ENCODE measurements at places on chromosomes 5 and 9. TPM values are rescaled to one million over a fixed set of nuclear protein-coding genes. Genes with fewer than 3 reads are reported as not detected.

GRCh38 chr5:57025961-57026360, 74.0 kb upstream of the MIER3 start:
- no peak for DNase-seq

- no peak for DNase-seq
These were observed 5.3 kb downstream of the SLC34A1 start for GRCh38 chr5:177389241-177390169.

GRCh38 chr9:34998266-34998665, 8.7 kb downstream of the DNAJB5 start:
- DNase-seq = no peak

Gene ABO
- not detected for total RNA-seq

Data from endothelial cell of umbilical vein (primary cell).